CD8-positive, alpha-beta memory T cell (primary cell): ENCODE measurements at places on chromosomes 6 and 20. TPM values are rescaled to one million over a fixed set of nuclear protein-coding genes. Genes with fewer than 3 reads are reported as not detected.

The HELZ2 gene
- 8.7 TPM for total RNA-seq

The NR2E1 gene
- not detected for total RNA-seq

The HTR1E gene
- not detected for total RNA-seq

The TRIM10 gene
- not detected for total RNA-seq

The HSPA12B gene
- not detected for total RNA-seq

The TRMT11 gene
- 35.8 TPM for total RNA-seq

The ZGPAT gene
- total RNA-seq, result 29.9 TPM

The ENPP1 gene
- total RNA-seq, result 2.2 TPM

The OPRL1 gene
- total RNA-seq, result 0.44 TPM
